IMR-90 (cell line): ENCODE measurements at places on chromosomes 13 and 19. TPM values are rescaled to one million over a fixed set of nuclear protein-coding genes. Genes with fewer than 3 reads are reported as not detected.

Gene OR4F17
- total RNA-seq: not detected in 2 replicates

Gene PSPN
- 0.54 and 0.56 TPM in 2 replicates for total RNA-seq

Gene ZNF225
- total RNA-seq: 5.7 and 6.1 TPM in 2 replicates

GRCh38 chr19:17755977-17756670, 4.8 kb downstream of the FCHO1 start:
- DNase-seq: peak; percentile 50

- DNase-seq: no peak
Measured at GRCh38 chr13:98065468-98065867, 77.4 kb upstream of the FARP1 start.

DNA sequence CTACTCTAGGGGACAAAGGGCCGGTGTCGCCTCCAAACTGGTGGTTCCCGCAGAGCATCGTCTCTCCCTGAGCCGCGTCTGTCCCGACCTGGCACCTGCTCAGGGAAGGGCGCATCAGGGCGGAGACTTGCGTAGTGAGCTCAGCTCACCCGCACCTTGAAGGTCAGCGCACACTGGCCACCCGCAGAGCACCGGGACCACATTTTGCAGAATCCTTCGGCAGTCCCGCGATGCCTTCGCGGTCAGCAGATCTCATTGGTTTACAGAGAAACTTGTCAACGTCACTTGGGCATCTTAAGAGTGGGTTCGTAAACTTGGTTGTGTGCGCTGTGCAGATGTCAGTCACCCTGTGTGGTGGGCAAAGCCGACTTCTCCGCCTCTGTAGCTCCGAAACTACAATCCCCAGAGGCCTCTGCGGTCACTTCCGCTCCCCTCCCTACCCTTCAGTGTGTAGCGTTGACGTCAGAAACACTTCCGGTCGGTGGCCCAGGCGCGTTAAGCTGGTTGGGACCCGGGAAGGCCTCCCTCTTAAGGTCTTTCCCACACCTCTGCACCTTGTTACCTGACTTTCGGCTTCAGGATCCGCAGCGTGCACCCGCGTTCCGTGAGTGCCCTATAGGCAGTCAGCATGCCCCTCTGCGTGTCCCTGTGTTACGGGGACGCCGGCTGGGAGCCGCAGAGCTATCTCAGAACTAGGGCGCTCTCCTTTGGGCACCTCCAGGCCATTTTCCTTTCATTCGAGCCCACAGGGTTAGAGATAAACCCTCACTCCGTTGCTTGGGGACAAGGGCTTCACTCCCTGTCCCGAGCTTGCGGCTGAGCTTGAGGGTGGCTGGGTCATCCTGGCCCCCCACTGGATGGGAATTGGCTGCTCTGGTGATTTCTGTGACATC, 36.5 kb upstream of the ZNF527 start:
- peak; percentile 86 for DNase-seq

DNA sequence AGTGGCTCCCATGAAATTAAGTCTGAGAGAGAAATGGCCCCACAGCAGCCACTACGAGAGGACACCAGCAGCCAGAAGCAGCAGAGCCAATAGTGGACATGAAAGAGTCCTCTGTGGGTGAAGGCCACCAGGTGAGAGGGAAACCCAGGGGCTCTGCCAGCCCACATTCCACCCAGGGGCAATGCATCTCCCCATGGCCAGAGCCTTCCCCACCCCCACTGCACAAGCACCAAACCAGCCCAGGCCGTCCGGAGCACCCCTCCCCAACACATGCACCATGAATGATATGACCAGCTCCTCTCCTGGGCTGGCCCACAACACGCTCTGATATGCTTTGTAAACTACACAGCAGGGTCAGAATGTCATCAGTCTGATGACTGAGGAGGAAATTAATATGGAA, 66.9 kb downstream of the TSHZ3 start:
- DNase-seq: no peak
